ENCODE measurements at places on chromosomes 2 and 18.
A peak's percentile ranks its signal among the peaks of the same experiment; 100 is the strongest.

DNA sequence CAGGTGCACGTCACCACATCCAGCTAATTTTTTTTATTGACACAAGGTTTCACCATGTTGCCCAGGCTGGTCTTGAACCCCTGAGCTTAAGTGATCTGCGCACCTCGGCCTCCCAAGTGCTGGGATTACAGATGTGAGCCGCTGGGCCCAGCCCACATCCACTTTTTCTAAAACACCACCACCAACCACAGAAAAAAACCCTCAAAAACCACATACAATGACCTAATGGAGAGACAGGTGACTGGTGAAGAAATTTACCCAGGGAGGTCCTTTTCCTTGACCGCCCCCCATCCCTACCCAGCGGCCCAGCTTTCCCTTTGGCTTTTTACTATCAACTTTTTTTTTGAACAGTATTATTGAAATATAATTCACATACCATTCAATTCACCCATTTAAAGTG is 47.9 kb downstream of the CACNB4 start:
- no peak for DNase-seq

GRCh38 chr18:41999751-42000150 is 44.7 kb downstream of the PIK3C3 start:
- DNase-seq = no peak

GRCh38 chr2:110677080-110677479 is 783 bp downstream of the BUB1 start:
- no peak for DNase-seq

GRCh38 chr2:241116606-241117560 is 14.8 kb upstream of the MTERF4 start:
- no peak for DNase-seq

GRCh38 chr2:235394278-235394828 is 99.5 kb upstream of the AGAP1 start:
- DNase-seq = peak; percentile 38

DNA sequence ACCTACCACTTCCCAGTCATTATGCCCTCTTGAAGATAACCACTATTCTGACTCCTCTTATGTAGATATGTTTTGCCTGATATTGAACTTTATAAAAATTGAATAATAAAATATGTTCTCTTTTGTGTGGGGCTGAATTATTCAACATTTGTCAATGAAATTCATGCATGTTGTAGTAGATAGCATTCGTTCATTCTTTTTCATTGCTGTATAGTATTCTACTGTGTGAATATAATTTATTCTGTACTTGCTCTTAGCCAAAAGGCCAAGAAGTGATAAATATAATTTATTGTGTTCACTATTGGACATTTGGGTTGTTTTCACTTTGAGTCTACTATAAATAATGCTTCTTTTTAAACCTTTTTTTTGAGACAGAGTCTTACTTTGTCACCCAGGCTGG is 29.0 kb downstream of the EML6 start:
- no peak for DNase-seq
